ENCODE measurements at places on chromosomes 7 and 10.

DNA sequence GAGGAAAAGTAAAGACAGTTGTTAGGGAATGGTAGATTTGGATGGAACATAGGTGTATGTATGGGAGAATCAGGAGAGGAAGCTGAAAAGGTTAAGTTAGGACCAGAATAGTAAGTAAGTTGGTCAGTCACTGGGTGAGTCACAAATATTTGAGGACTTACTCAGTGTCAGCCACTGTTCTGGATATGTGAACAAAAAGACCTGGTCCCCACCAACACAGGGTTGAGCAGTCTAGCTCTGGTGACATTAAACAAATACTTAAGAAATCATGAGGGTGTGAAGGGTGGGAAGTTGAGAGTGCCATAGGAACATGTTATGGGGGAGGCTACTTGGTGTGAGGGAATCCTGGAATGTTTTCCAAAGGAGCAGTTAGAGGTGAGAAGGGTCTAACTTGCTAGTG, 246.9 kb downstream of the PTEN start:
- peak; percentile 70 for DNase-seq

DNA sequence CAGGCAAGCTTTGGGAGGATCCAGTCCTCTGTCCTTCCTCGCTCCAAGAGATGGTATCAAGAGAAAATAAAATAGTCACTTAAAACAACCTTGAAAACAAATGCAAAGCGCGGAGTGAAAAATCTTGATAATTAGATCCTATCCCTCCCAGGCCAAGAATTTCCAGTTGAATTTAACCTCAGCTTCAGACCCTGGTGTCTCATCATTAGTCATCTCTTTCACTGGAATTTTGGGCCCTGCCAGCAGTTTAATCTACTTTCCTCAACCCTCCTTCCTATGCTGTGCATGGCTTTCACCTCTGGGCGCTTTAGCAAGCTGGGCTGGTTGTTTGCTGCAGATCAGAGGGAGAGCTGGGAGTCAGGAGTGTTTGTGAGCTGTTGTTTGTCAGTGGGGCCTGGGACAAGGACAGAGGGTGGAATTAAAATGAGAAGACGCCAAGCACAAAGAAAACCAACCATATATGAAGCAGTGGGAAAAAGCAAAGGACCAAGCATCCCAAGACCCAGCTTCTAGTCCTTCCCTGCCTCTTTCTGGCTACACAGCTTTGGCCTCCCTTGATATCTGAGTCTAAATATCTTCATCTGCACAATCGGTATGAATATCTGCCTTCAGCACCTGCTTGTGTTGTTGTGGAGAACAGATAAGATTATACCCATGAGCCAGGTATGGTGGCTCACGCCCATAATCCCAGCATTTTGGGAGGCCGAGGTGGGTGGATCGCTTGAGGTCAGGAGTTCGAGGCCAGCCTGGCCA, 13.5 kb downstream of the MYOF start:
- peak; percentile 97 for DNase-seq

GRCh38 chr10:127036987-127037386, 131.8 kb downstream of the DOCK1 start:
- no peak for DNase-seq

GRCh38 chr10:84766923-84767322, 438.5 kb downstream of the CCSER2 start:
- DNase-seq, result no peak

DNA sequence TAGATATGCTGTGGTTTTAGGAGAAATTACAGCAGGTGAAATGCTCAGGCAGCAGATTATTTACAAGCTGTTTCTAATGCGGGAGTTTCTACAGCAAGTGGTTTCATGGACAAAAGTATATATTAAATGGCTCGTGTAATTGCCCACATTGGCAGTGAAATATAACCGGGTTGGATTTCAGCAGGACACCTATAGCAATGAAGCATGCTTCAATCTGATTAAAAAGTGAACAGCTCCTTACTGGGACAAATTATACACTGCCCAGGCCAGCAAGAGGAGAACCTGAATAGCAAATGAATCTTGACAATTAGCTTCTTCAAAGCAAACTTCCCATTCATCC, 35.2 kb upstream of the LYZL1 start:
- DNase-seq, result no peak

GRCh38 chr10:129531195-129531968, 64.3 kb downstream of the MGMT start:
- DNase-seq, result peak; percentile 68

GRCh38 chr7:157032644-157033482, 22.4 kb upstream of the MNX1 start:
- DNase-seq, result no peak

- DNase-seq, result no peak
Measured at GRCh38 chr7:80387634-80388193, 124.2 kb downstream of the GNAT3 start.

All from fibroblast of skin of right quadriceps (primary cell).